CD8-positive, alpha-beta memory T cell (primary cell): ENCODE measurements at places on chromosomes 1 and 21.

DNA sequence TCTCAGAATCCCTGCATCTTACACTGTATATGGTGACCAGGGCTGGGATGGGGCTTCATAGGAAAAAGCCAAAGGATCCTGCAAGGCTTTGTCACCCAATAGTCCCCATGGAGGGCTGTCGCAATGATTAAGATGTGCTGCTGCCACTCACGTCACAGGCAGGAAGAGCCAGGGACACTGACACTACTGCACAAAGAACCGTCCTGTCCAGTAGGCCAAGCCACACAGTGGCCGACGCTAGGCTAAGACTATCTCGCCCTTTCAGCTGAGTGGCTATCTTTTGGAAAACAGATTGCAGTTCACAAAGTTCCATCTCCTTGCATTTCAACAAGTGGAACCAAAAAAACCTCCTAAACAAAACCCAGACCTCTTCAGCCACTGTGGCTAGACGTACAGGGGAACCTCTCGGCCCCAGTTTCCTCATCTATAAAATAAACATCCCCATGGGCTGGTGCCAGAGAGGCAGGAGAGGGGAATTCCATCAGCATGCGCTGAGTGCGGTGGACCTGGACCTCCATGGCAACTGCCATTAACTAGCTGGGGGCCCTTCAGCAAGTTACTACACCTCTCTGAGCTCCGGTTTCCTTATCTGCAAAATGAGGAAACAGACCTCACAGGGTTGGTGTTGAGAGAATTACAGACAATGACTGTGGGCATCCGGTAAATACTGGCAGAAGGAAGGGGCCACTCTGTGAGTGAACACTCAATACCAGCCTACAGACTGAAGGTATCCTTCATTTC, 8.7 kb downstream of the CAPZB start:
- H3K27ac ChIP-seq = peak overlapping the region; percentile 74
- peaks cover 8% of the 10 kb centered on the region for H3K36me3 ChIP-seq
- no peaks in the 10 kb centered on the region for H3K27me3 ChIP-seq

DNA sequence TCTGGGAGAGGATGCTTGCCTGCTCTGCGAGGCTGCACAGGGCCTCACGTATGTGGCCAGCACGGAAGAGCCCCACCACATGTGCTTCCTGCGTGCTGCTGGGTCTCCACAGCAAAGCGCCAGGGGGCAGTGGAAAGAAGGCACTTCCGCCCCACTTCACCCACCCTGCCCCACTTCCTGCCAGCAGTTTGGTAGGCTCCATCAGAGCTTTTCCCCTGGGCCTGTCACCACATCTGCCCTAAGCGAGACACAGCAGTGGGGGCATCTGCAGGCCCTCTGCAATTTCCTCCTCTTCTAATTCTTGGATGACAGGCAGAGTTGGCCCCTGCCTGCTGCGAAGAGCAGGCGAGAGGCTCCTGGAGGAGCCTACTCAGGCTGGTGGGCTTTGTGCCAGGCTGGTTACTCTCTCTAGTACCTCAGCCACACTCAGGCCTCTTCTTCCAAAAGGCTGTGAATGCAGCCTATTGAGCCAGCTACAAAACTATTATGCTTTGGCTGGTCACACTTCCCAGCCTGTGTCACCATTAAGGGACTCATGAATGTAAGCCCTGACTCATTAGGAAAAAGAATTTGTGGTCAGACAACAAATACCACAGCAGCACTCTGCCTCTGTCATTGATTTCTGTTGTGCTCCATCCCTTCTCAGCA, 25.0 kb downstream of the CD244 start:
- H3K27ac ChIP-seq = peak overlapping the region; percentile 41
- peak; percentile 89 for DNase-seq
- H3K4me1 ChIP-seq = peaks cover 71% of the 10 kb centered on the region
- no peaks in the 10 kb centered on the region for H3K36me3 ChIP-seq

- DNase-seq = no peak
- no peak overlapping the region for H3K27ac ChIP-seq
These were observed 8.5 kb downstream of the WNT2B start for GRCh38 chr1:112517231-112517630.

- peak overlapping the region; percentile 100 for H3K27ac ChIP-seq
- peaks cover 16% of the 10 kb centered on the region for H3K36me3 ChIP-seq
- DNase-seq = peak; percentile 89
These were observed 4.6 kb downstream of the MATN1 start for GRCh38 chr1:30718636-30719405.

DNA sequence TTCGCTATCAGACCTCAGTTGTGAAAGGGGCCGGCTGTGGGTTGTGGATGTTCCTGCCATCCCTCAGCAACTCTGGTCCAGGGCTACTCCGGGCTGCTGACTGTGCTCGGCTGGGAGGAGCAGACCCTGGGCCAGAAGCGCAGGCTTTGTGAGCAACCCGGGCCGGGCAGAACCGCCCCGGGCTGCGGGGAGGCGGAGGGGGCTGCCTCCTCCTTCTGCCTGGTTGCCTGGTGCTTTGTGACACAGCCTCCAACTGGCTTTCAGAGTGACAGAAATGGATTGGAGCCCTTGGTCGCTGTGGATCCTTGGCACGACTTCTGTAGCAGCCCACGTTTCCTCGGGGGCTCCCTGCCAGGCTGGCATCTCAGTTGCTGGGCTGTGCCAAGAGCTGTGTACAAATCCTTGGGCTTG, 10.0 kb downstream of the DRAXIN start:
- no peak for DNase-seq
- no peak overlapping the region for H3K27ac ChIP-seq
- H3K4me3 ChIP-seq = no peak overlapping the region
- H3K4me1 ChIP-seq = no peaks in the 10 kb centered on the region
- H3K27me3 ChIP-seq = no peaks in the 10 kb centered on the region
- no peaks in the 10 kb centered on the region for H3K36me3 ChIP-seq

GRCh38 chr1:67479146-67479891, 49.1 kb upstream of the SERBP1 start:
- H3K4me1 ChIP-seq = no peaks in the 10 kb centered on the region
- no peak for DNase-seq
- H3K36me3 ChIP-seq = no peaks in the 10 kb centered on the region
- no peak overlapping the region for H3K4me3 ChIP-seq
- H3K27me3 ChIP-seq = no peaks in the 10 kb centered on the region
- peak overlapping the region; percentile 54 for H3K27ac ChIP-seq

DNA sequence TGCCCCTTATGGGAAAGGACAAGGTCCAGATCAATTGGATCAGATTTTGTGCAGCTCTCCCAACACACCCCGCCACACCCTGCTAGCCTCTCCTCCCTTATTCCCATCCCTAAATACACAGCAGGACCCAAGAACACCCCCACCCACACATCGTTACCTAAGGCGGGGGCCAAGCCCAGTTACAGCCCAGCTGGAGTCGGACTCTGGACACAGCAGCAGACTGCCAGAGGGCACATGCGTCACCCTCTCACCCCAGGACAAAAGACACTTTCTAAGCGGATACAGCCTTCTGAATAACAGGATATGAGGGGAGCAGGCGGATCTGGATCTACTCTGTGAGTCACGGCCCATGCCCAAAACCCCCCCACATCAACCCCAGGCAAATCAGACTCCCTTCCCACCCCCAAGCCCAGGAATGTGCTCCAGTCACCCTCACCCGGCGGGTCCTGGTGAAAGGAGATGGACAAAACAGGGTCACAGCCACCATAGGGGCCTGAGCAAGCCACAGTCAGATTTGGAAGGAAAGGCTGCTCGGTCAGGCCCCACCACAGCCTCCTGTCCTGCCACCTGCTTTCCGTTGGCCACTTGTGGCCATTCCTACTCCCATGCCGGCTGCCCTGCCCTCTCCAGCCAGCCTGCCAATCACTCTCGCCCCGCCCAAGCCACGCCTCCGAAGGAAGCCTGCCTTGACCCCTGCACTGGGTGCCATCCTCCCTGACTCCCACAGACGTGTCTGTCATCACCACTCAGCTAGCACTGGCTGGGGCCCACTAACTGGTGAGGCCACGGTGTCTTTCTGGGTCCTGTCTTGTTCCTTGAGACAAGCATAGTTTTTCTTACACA, 4.0 kb downstream of the S100A16 start:
- H3K4me3 ChIP-seq = no peak overlapping the region
- H3K27me3 ChIP-seq = no peaks in the 10 kb centered on the region
- DNase-seq = no peak
- H3K36me3 ChIP-seq = no peaks in the 10 kb centered on the region
- no peak overlapping the region for H3K27ac ChIP-seq
- no peaks in the 10 kb centered on the region for H3K4me1 ChIP-seq

DNA sequence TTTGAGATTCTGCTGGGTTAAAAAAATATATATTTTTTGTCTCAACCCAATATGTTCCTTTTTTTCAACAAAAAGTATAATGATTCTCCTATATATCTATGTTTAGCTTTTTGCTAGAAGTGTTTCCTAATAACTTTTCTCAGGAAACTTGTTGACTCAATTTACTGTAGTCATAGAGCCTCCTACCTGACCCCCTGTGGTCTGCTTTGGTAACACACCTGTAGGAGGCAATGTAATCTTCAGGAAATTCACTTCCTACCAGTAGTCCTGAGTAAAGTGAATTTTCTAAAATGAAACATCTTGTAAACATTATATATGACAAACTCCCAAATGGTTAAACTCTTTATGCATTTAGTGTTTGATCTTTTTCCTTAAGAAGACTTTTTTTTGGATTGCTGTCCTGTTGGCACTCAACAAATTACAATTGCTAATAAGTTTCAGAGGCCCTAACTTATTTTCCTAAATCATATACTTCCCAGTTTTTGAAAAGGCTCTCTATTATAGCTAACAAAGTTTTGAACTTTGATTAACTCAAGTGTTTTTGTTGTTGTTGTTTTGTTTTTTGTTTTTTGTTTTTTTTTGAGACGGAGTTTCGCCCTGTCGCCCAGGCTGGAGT, 118.3 kb downstream of the OLFML2B start:
- no peaks in the 10 kb centered on the region for H3K36me3 ChIP-seq
- no peak overlapping the region for H3K27ac ChIP-seq
- no peaks in the 10 kb centered on the region for H3K27me3 ChIP-seq
- no peaks in the 10 kb centered on the region for H3K4me1 ChIP-seq

GRCh38 chr21:27132266-27132665, 165.4 kb upstream of the ADAMTS5 start:
- no peaks in the 10 kb centered on the region for H3K36me3 ChIP-seq
- no peaks in the 10 kb centered on the region for H3K27me3 ChIP-seq
- no peak for DNase-seq
- no peak overlapping the region for H3K27ac ChIP-seq

GRCh38 chr21:25572861-25573310, 34.4 kb downstream of the MRPL39 start:
- DNase-seq = peak; percentile 44
- H3K4me1 ChIP-seq = peaks cover 21% of the 10 kb centered on the region
- H3K27me3 ChIP-seq = no peaks in the 10 kb centered on the region
- no peak overlapping the region for H3K27ac ChIP-seq
- H3K4me3 ChIP-seq = peak overlapping the region; percentile 16

DNA sequence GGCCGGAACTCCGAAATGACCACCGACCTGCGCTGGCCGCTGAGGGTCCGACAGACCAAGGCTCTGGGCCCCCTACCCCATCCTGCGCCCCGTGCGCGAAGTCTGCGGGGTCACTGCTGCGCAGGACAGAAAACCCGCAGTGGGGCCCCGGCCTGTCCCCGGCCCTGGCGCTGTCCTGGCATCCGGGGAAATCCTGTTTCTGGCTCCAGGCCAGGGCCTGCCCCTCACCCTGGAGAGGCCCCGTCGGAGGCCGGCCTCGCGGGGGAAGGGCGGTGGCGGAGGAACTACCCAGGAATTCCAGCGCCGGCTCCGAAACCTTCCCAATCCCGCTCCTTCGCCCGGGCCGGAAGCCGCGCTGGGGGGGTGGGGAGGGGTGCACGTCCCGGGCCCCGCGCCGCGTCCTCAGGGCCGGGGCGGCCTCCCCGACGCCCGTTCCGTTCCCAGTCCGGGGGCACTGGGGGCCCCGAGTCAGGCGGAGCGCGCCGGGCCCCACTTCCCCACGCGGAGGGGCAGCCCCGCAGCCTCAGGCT, 77.0 kb downstream of the MORN1 start:
- no peak for DNase-seq
- no peak overlapping the region for H3K4me3 ChIP-seq
- H3K27ac ChIP-seq = no peak overlapping the region
- no peaks in the 10 kb centered on the region for H3K36me3 ChIP-seq
- H3K27me3 ChIP-seq = no peaks in the 10 kb centered on the region
- peaks cover 44% of the 10 kb centered on the region for H3K4me1 ChIP-seq

GRCh38 chr1:187646536-187647107, 817.9 kb downstream of the PLA2G4A start:
- no peaks in the 10 kb centered on the region for H3K4me1 ChIP-seq
- no peak overlapping the region for H3K4me3 ChIP-seq
- no peak for DNase-seq
- no peaks in the 10 kb centered on the region for H3K27me3 ChIP-seq
- H3K36me3 ChIP-seq = no peaks in the 10 kb centered on the region

DNA sequence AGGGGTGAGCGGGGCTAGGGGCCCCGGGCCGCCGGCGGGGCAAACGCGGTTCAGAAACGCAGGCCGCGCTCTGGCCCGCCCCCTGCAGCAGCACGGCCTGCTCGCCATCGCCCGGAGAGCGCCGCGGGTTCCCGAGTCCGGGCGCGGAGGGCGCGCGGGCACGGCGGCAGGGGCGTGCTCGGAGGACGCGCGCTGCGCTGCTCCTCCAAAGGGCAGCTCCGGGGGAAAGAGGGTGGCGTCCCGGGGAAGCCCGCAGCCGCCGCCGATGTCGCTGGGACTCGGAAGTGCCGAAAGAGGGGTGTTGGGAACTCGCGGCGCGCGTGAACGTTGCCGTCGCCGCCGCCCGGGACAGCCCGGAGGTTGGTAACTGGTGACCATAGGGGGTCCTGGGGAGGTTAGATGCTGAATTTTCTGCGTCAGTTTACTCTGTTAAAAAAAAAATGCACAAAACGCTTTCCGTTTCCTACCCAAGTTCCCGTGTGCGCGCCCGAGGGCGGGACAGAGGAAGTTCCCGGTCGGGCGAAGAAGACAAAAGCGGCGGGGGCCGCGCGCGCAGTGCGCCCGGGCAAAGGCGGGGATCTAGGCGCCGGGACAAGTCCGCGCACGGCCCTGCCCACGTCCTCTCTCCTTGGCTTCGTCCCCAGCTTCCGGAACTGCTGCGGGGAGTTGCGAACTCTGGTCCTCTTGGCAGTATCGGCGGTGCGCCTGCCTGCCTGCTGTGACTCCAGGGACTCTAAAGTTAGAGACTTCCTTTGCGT, at the start of gene HHAT:
HHAT (plus strand) TSS at position 157 of the 758 bp plus-strand sequence. CDS start 20,074 bp downstream, outside the sequence.
- no peaks in the 10 kb centered on the region for H3K36me3 ChIP-seq
- peak within 1 kb of the TSS; percentile 79 for H3K27ac ChIP-seq
- peak within 1 kb of the TSS; percentile 81 for H3K4me3 ChIP-seq
- no peaks in the 10 kb centered on the region for H3K27me3 ChIP-seq
- H3K4me1 ChIP-seq = peaks cover 33% of the 10 kb centered on the region

- DNase-seq = no peak
- H3K4me1 ChIP-seq = peaks cover 1% of the 10 kb centered on the region
- H3K36me3 ChIP-seq = no peaks in the 10 kb centered on the region
- H3K27me3 ChIP-seq = no peaks in the 10 kb centered on the region
These were observed 42.9 kb upstream of the ZNF326 start for GRCh38 chr1:89951766-89952604.

GRCh38 chr1:234927971-234928640, 200.5 kb downstream of the TOMM20 start:
- no peaks in the 10 kb centered on the region for H3K27me3 ChIP-seq
- H3K27ac ChIP-seq = no peak overlapping the region
- peaks cover 41% of the 10 kb centered on the region for H3K4me1 ChIP-seq
